ENCODE measurements at places on chromosomes 6 and 20.
A peak's percentile ranks its signal among the peaks of the same experiment; 100 is the strongest.

GRCh38 chr6:142235272-142235671, 66.5 kb upstream of the ADGRG6 start:
- no peak for DNase-seq

- no peak for DNase-seq
These were observed 134.1 kb downstream of the FOXO3 start for GRCh38 chr6:108694816-108695215.

- DNase-seq, result no peak
These were observed 54.6 kb downstream of the GMDS start for GRCh38 chr6:2190661-2191389.

- no peak for DNase-seq
These were observed 58.6 kb downstream of the NOL4L start for GRCh38 chr20:32526541-32526940.

DNA sequence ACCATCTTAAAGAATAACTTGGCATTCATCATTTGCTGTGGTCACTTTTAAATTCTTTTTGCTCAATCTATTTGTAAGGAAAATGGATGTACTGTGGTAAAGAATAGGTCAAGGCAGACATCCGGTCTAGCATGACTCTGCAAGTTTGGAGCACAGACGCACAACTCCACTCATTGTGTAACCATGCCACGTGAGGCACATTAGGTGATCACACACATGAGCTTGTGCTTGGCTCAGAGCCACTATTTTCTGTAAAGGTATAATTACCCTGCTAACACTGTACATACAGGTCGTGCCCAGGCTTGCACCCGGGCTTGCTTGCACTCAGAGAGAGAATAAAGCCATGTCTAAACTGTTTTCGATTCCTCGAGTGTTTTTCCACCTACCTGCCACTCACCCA, 1289.1 kb upstream of the ADGRB3 start:
- DNase-seq, result peak; percentile 7

GRCh38 chr6:56843476-56844349, 111.2 kb upstream of the BEND6 start:
- peak; percentile 49 for DNase-seq

DNA sequence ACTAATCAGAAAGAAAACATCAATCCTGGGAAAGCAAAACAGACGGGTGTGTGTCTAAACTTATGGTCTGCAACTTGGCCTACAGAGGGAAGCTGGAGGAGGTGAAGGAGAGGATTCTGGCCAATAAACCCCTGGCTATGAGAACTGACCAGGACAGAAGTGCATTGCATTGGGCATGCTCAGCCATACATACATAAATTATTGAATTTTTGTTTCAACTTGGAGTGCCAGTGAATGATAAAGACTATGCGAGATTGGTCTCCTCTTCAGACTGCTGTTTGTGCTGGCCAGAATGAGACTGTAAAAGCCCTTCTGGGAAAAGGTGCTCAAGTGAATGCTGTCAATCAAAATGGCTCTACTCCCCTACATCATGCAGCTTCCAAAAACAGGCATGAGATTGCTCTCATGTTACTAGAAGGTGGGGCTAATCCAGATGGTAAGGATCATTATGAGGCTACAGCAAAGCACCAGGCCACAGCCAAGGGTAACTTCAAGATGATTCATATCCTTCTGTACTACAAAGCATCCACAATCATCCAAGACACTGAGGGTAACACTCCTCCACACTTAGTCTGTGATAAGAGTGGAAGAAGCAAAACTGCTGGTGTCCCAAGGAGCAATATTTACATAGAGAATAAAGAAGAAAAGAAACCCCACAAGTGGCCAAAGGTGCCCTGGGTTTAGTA, 17.4 kb downstream of the ADNP start:
- DNase-seq, result no peak

- DNase-seq, result no peak
These were observed 626.3 kb downstream of the TENT5A start for GRCh38 chr6:81126150-81126549.

GRCh38 chr20:62476056-62476838, 452 bp upstream of the GATA5 start:
- DNase-seq, result no peak

Data from OCI-LY7 (cell line).